ENCODE measurements at places on chromosomes 5 and 9.

GRCh38 chr5:51996356-51996861, 613.2 kb downstream of the ISL1 start:
- DNase-seq = no peak

DNA sequence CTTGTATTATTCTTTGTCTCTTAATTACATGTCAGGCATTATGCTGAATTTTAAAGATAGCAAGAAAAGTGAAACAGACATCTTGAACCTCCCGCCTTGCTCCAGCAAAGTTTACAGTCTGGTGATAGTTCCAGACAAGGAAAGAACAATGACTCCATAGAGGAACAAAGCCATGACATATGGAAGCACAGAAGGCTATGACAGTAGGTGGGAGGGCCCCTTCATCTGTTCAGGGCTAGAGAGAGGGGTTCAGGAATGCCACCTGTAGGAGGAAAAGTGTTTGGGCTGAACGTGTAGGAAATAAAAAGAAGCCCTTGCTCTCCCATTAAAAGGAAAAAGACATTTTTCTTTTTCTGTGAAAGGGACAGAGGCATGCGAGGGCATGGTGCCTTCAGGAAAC, 315.6 kb downstream of the TRIM32 start:
- no peak for DNase-seq

DNA sequence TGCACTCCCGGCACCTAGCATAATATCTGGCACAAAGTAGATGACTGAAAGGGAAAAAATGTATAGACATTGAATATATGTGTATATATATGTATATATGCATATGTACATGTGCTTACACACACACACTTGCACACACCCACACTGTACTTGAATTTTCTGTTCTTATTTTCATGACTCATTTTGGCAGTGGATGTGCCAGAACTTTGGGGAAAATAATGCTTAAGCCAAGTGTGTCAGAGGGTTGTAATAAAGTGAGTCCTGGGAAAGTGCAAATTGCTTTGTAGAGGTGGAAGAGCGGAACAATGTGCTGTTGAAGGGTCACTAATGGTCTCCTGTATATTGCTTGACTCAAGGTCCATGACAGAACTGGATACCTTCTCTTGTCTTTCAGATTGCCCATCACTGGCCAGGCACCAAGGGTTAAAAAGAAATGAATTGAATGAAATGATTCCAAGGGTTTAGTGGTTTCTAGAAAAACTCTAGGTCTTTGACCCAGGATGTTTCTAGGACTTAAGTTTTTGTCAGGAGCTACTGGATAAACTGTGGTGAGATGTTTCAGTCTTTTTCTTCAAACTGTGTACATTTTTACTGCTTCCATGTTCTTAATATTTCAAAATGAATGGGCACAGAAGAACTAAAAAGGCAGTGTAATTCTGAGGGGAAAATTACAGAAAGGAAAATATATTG, 129.9 kb upstream of the MOCS2 start:
- DNase-seq = no peak

DNA sequence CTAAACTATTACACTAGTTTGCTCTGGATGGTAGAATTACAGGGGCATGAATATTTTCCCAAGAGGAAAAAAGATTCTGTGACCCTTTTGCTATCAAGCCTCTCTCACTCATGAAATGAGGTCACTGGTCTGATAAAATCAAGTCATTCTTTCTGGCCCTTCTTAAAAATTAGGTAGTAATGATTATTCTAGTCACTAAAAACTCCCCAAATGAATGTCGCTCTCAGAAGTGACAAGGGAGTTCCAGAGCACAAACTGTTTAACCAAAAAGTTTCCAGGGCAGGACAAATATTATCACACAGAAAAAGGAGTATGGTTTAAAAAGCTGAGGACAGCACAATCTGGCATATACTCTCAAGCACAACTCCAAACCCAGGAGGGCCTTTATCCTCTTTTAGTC, 12.5 kb downstream of the ERMP1 start:
- DNase-seq = no peak

DNA sequence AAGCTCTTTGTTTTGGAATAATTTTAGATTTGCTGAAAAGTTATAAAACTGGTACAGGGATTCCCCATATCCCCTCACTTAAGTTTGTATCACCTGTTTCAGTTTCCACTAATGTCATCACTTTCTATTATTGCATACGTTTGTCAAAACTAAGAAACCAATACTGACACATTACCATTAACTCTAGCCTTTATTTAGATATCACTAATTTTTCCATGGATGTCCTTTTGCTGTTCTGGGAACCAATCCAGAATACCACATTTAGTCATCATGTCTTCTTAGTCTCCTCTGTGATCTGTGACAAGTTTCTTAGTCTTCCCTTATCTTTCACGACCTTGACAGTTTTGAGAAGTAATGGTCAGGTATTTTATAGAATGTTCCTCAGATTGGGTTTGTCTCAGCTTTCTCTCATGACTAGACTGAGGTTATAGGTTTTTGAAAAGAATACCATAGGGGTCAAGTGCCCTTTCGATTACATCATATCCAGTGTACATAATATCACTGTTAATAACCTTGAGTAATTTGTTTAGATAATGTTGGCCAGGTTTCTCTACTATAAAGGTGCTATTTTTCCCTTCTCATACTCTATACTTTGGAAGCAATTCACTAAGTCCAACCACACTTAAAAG, 51.9 kb upstream of the NMUR2 start:
- no peak for DNase-seq

GRCh38 chr9:133512253-133513213, 12.2 kb downstream of the MYMK start:
- no peak for DNase-seq

- DNase-seq = no peak
Observed at GRCh38 chr9:134851020-134851419, 29.6 kb upstream of the FCN2 start.

DNA sequence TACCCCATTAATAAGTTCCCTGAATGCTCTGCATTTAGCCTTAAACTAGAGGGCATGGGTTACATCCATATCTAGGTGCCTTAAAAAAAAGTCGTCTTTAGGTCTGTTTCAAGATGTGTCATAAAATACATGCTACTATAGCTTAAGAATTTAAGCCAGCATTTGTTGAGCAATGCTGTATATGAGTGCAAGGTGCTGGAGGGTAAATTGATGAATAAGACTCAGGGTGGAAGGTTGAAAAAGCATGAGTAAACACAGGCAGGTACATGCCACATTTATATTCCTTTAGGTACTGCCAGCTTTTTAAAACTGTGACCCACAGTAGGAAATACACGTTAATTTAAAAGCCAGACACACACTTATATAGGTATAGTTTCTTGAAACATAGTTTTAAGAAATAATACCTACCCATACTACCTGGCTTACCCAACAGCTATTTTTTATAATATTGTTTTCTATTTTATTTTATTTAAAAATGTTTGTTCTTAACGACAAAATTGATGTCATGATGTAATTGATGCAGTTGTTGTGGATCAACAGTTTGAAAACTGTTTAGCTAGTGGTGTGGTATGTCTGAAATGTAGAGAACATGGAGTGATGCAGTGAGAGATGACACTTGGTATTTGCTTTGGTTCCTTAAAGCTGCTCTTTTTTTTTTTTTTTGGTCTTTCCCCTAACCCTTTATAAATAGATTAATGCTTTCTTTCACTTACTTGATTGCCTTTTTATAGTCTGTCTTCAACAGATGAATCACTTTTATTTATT, 3.9 kb downstream of the HMGCR start:
- no peak for DNase-seq

DNA sequence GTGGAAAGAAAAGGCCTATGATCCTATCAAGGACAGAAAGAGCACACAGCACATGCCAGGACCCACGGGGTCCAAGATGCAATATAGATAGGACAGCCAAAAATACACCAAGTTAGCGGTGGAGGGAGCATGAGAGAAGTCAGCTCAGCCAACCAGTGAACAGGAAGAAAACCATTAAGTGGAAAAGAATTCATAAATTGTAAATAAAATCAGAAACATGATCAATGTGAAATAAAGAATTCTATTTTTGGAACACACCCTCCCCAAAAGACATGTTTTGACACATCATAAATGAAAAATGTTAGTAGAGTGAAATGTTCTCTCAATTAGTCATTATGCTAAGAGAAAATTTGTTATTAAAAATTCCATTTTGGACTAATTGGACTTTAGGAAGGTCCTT, 35.6 kb downstream of the ATPSCKMT start:
- DNase-seq = no peak

GRCh38 chr5:127754259-127754658, 51.1 kb downstream of the CCDC192 start:
- no peak for DNase-seq

DNA sequence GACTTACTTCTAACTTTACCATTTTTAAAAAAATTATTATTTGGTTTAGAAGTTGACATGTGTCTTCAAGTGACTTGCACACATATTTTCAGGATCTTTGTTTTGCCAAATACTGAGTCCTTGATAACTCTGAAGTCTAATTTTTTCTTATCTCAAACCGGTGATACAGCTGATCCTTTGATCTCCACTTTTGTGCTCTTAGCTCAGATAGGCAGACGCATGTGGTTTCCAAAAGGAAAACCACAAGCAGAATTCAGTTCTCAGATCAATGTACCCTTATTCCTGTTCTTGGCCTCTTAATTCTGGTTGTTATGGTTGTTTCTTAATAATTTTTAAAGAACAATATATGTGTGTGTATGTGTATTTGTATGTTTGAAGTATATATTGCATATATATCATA, 238.3 kb upstream of the EDIL3 start:
- no peak for DNase-seq

All from adrenal gland (tissue), 19 donors.